Activated CD4-positive, alpha-beta T cell treated with anti-CD3 and anti-CD28 coated beads for 4 hours (primary cell): ENCODE measurements at places on chromosomes 2 and 18.

GRCh38 chr2:159045545-159046454 lies 77.4 kb downstream of the TANC1 start:
- DNase-seq = no peak

DNA sequence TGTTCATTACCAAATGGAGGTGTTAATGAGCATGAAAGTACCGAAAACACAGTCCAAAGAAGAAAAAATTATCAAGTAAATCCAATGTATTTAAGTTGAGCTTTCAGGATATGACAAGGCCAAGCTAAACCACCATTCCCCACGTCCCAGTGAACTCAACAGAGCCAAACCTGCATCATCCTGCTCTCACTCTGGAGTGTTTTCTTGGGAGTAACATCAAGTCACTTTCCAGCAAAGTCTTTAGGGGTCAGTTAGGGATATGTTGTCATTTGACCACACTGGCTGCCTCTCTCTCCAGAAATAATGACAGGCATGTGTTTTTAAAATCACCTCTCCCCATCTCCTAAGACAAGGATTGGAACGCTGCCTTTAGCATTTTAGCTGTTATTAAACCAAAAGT lies 140.5 kb downstream of the SRBD1 start:
- DNase-seq = no peak

GRCh38 chr18:76593843-76594242 lies 98.8 kb upstream of the ZNF516 start:
- no peak for DNase-seq

DNA sequence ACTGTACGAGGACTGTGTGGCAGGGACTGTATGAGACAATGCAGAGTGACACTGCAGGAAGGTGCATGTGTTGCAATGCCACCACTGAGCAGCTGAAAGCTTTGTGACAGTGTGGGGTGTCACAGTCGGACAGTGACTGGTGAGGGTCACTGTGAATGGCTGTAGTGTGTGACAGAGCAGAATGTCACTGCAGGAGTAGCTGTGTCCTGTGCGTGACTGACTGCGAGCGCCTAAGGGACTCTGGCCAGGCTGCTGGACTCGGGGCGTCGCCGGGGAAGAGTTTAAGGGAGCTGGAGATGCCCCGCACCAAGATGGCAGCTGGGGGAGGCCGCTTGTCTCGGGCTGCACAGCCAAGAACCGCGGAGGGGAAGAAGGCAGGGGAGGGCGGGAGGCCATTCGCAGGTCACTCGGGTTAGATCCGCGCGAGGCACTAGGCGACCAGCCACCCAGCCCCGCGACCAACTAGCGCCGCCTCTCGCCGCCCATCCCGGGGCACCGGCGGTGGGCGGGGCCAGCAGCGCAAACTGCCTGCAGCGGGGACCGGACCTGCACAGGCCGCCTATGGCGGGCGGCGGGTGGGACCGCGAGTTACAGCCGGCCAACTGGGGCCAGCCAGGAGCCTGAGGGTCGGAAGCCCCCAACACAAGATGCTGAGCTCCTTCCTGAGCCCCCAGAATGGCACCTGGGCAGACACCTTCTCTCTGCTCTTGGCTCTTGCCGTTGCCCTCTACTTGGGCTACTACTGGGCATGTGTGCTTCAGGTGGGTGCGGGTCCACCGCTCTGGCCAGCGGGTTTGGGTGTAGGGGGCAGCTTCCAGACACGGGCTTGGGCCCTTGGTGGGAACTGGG lies at the start of gene ABHD1:
Gene ABHD1 (plus strand): TSS at position 514 of the 849 bp plus-strand sequence. CDS start 134 bp downstream, at position 648.
- peak; percentile 59 for DNase-seq

DNA sequence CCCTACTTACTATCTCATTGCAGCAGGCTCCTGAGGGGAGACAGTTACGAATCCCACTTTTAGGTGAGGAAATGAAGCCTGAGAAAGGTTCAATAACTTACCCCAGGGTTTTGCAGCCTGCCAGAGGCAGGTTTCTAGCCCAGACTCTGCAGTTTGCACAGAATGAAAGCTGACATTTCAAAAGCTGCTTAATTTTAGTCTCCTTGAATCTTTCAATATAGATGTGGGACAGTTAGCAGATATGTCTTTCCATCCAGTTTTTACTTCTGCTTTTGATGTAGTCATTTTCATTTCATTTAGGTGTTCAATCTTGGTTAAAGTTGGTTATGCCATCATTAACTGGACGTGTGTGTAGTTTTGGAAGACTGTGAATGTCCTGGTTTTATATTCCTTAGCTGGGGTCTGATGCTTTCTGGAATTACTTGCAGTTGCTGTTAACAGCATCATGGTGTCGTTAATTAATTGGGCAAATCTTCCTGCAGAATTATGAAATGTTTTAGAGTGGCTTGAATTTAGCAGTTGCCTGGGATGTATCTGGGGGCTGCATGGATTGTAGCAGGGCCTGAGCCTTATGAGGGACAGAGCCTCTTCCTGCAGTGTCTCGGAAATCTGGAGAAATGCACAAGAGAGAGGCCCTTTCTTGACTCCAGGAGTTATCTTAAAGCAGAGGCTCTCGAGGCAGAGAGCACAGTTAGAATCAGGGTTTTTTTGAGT lies 100.8 kb downstream of the ZNF532 start:
- no peak for DNase-seq

DNA sequence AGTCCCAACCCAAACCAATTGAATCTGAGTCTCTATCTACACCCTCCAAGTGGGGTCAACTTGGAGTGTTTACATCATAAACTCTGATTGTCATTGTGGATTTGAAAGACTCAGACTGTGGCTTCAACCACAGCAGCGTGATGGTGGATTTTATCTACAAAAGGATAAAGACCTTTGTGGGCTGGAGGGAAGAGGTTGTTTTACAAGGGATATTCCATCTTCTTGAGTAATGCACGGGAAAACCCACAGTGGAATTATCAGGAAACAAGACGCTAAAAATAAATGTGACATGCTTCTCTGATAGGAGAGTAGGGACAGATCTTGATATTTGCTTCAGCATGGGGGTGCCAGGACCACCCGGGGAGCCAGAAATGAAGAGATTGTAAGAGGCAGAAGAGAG lies 93.5 kb downstream of the LPIN1 start:
- DNase-seq = no peak

DNA sequence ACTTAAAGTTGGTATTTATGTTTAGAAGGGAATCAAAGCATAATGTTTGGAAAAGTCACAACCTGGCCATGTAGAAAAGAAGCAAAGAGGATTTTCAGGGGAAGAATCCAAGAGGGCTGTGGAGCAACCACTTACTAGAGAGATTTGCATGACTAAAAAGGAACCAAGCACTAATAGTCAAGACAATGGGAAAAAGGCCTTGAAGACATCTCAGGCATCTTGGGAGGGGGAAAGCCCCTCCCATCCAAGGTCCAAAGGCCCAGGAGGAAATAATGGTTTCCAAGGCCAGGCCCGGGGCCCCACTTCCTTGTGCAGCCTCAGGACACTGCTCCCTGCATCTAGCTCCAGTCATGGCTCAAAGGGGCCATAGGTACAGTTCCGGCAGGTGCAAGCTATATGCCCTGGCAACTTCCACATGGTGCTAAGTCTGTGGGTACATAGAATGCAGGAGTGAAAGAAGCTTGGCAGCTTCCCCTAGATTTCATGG lies 128.1 kb downstream of the EIPR1 start:
- no peak for DNase-seq

DNA sequence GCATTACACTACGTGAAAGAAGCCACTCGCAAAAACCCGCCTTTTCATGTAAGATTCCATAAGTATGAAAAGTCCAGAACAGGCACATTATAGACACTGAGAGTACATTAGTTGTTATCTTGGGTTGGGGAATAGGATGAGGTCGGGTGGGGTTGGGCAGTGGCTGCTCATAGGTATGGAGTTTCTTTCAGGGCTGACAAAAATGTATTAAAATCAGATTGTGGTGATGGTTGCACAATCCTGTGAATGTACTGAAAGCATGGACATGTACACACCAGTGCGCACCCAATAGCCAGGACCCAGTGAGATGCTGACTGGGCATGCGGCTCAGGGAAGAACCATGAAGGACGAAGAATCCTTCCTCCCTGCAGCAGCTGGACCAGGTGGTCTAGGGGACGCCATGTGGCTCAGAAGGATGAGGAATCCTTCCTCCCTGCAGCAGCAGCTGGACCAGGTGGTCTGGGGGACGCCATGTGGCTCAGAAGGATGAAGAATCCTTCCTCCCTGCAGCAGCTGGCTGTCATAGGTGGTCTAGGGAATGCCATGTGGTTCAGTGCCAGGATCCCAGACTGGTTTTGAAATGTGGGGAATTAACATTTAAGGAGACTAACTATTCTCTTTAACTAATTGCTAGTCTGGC lies 50.1 kb downstream of the MBP start:
- DNase-seq = no peak

DNA sequence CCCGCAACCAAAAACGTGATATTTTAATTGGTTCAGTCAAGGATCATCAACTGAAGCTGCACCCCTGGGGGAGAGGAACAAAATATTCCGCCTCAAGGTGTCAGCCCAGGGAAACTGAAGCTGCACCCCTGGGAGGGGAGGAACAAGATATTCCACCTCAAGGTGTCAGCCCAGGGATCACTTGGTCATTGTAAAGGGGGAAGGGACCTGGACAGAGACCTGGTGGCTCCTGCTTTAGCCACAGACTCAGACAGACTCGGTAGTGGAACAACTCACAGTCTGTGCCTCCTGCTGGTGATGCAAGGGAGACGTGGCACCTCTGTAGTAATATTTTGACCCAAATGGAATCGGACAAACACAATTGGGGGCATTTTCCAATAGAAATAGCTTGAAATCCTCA lies 75.1 kb downstream of the GBX2 start:
- DNase-seq = no peak

DNA sequence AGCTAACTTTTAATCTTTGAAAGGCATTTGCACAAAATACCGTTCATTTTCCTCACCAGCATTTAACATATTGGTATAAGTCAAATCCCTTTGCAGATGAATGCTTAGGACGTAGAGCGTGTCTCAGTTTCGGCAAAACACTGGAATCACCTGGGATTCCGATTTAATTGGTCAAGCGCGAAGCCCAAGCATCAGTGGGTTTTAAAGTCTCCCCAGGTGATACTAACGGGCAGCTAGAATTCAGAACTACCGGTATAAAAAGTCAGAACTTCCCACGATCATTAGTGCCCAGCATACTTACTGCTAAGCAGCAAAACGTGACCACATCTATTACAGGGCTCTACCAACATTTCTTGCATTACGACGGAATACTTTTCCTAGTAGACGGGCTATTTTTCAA lies 24.6 kb downstream of the ALPK2 start:
- no peak for DNase-seq

DNA sequence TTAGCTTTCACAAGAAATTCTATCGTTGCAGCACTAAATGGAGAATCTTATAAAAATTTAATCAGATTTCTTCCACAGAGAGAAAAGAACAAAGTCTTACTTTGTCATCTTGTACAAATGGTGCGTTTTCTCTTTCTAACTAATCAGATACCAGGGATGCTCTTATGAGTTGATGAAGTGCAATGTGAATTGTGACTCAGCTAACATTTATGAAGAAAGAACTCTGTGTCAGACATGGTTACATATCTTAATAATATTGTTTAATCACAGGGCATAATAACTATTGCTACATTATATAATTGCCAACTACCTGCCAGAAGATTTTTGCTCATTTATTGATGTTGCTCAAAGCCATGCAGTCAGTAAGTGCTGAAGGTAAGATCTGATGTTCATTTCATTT lies 465.0 kb downstream of the CCDC85A start:
- DNase-seq = no peak

DNA sequence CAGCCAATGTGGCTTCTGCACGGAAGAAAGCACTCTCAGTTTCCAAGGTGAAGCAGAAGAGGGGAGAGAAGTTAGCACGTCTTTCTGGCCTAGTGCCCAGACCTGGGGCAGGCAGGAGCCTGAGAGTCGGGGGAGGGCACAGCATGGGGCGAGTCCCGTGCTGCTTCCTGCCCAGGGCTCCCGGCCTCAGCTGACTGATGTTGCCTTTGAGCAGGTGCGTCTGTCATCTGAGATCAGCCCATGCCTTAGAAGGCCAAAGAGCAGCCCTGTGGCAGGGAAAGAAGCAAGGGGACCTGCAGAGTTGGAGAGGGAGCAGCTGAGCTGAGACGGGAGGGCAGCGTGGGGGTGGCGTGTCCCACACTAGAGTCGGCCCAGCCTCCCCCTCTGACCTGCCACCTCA lies 3.3 kb downstream of the KCNIP3 start:
- DNase-seq = no peak

- peak; percentile 57 for DNase-seq
These were observed 81.5 kb downstream of the CHRNA1 start for GRCh38 chr2:174682578-174683391.

GRCh38 chr2:33071591-33071990 lies 124.8 kb downstream of the LTBP1 start:
- DNase-seq = no peak

- DNase-seq = no peak
These were observed 6.1 kb downstream of the CRACDL start for GRCh38 chr2:98929920-98930319.

- DNase-seq = no peak
These were observed 189.1 kb downstream of the FSHR start for GRCh38 chr2:48965204-48965603.

GRCh38 chr2:57444752-57445430 lies 601.7 kb upstream of the VRK2 start:
- no peak for DNase-seq

DNA sequence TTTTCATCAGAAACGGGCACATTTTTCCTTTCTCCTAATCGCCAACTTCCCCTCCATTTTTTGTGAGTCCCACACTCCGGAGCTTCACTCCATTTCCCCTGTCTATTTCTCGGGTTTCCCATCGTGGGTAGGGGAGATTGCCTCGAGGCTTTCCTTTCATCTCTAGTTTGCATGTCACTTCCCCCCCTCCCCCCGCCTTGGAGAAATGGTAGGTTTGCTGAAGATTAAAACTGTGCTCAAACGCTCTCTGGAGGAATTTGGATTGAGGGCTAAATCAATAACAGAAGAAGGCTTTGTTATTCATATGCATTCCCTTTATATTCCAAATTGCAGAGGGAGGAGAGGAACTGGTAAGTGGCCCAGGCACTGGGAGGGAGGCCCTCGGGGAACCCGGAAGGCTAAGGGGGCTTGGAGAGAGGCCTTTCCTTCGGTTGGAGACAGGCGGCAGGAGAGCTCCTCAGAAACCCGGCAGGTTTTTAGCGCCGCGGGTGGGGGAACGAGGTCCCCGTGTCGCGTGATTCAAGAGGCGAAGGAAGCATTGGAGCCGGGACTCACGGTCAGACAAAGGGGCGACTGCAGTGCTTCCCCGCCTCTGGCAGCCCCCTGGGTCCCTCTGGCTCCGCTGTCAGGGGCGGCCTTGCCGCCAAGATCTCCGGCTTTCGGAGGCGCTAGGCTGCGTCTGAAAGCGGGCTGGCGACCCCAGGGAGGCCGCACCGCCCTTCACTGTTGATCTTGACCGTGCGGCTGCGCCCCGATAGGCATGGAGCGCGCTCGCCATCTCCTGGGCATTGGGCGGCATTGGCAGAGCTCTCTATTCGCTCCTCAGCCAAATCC lies 2.4 kb upstream of the HOXD12 start:
- peak; percentile 36 for DNase-seq

DNA sequence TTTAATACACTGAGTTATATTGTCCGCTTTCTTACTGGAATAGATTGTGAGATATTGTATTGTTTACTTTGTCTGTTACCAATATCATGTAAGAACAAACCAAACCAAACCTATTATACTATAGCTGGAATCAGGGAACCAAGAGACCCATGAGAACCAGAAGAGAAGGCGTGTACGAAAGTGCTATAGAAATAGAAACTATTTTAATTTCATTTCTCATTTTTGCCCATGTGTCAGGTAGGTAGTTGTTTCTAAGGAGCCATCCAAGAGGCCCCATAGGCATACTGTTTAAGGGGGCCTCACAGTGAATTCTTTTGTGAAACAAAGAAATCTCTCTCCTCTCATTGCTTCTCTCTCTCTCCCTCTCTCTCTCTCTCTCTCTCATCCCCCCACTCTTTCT lies 363.6 kb downstream of the RNF144A start:
- no peak for DNase-seq
